ENCODE measurements at places on chromosomes 6 and 20. TPM values are rescaled to one million over a fixed set of nuclear protein-coding genes. Genes with fewer than 3 reads are reported as not detected.

DNA sequence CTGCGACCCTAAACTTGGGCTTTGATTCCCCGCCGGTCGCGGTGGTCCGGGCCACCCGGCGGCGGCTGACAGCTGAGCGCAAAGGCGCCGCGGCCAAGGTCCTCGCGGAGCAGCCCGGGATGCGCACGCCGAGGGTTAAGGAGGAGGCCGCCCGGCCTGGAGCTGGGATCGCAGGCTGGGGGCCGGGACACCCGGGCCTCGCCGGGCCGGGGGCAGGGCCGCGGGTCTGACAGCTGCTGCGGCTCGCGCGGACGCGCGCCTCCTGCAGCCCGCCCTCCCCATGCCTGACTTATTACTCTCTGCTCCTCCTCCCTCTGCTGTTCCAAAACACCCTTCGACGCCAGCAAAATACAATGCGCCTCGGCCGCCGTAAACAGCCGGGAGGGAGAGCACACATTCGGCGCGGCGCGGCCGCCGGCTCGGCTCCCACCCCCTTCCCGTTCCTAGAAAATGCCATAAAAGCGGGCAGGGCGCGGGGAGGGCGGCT, 746 bp downstream of the BACH2 start:
- DNase-seq = no peak

- no peak for DNase-seq
Observed at GRCh38 chr6:110188791-110189190, 8.6 kb downstream of the CDC40 start.

DNA sequence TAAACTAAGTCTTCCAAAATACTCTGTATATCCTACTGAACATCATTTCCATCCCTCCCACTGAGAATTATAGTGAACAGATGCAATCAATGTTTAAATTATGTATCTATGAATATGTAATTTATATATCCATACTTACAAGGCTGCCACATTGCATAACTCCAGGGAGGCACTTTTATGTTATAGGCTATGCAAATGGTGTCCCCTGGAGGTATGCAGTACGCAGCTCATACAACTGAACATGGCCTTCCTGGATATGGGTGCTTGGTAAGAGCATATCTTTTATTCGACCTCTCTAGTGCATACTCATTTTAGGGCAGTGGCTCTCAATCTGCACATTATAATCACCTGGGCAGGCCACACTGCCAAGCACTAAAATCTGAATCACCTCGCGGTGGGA, 127.3 kb downstream of the BANF2 start:
- no peak for DNase-seq

GRCh38 chr6:89200706-89201215, 16.4 kb downstream of the GABRR1 start:
- DNase-seq = no peak

GRCh38 chr6:108627692-108628550, 67.2 kb downstream of the FOXO3 start:
- DNase-seq = no peak

DNA sequence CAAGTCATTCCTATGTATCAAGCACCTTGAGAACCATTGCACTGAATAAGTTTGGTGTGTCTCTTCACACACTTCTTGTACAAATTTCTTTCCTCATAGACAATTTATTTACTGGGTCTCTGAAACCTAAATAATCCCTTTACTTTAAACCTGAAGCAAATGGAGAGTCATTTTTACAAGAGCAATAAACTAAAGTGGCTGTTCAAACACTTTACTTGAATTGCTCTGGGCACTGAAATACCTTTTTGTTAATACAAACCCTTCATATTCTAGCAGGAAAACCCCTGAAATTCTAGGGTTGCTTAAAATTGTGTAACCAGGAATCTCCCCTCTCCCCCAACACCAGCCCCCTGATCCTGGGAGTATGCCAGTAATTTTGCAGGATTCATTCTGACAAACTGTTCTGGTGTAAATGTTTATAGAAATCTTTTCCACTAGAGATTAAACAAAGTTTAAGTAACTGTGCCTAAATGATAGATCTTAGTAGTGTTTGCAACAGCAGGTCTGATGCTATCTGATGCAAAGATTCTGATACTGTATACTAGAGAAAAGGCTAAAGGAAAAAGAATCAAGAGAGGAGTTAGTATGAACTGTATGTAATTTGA, 13.4 kb downstream of the RSPO3 start:
- no peak for DNase-seq

DNA sequence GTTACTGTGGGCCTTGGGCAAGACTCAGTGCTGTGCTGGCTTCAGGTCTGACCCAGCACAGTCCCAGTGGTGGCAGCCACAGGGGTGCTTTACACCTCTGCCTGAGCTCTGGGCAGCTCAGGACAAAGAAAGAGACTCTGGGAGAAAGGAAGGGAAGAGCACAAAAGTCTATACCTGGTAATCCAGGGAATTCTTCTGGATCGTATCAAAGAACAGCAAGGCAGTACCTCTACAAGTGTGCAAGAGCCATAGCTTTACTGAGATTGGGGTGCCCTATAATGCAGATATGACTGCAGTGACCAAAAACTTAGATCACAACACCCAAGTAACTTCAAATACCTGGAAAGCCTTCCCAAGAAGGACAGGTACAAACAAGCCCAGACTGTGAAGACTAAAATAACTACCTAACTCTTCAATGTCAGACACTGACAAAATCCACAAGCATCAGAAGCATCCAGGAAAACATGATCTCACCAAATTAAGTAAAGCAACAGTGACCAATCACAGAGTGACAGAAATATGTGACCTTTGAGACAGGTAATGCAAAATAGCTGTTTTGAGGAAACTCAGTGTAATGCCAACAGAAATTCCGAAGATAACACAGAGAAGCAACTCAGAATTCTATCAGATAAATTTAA, 47.9 kb upstream of the LIN28B start:
- no peak for DNase-seq

DNA sequence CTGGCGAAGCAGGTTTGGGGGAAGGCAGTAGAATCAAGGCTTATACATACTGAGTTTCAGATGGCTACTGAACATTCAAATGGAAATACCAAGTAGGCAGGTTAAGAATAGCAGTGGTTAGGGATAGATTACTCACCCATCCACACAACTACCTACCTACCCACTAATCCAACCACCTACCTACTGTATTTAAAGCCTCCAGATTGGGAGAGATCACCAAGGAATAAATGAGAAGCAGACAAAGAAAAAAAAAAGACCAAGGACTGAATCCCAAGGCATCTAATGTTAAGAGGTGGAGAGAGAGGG, 68.3 kb upstream of the SMIM29 start:
- no peak for DNase-seq

GRCh38 chr6:18457065-18457737, 70.1 kb downstream of the RNF144B start:
- no peak for DNase-seq

- no peak for DNase-seq
Observed at GRCh38 chr6:8054276-8054675, 9.9 kb downstream of the BLOC1S5 start.

DNA sequence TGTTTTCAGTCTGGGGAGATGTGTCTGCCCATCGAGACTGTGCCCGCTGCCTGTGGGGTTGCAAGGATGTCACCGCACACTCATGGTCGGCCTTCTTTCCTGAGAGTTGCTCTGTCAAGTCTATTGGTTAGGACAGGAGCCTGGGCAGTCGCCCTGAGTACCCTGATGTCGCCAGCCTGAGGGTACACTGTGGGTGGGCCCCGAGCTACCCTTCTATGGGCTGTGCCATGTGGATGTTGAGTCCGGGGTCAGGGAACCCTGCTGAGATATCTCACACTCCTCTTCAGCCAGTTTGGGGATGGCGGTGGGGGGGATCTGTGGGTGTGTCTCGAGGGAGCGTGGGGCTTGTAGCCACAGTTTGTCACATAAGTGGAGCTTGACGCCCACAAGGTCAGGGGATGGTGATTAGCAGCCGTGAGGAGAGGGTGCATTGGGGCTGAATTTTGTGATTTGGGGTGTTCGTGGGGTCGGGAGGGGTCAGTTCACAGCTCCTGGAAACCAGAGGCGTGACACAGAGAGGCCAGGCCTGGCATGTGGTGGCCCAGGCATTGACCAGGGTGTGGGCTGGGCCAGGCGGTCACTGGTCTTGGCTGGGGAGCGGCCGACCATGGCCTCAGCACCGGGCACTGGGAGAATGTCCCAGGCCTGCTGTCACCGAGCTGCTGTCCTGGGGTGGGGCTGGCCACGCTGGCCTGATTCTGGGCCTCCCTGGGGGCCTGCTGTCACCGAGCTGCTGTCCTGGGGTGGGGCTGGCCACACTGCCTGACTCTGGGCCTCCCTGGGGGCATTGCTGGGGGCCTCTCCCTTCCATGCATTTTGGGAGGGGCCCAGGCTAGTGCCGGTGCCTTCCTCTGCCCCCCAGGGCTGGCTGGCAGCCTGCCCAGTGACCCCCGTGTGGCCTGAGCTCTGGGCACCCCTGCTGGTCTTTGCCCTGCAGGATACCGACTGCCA, 1.6 kb upstream of the NPBWR2 start:
- DNase-seq = peak; percentile 3

The PTK6 gene
- total RNA-seq = not detected

The CST5 gene
- total RNA-seq = not detected

The MTHFD1L gene
- total RNA-seq = 10.4 TPM

- no peak for DNase-seq
Observed at GRCh38 chr6:36032261-36032660, 4.7 kb downstream of the MAPK14 start.

- DNase-seq = no peak
Observed at GRCh38 chr20:62605236-62605943, 36.9 kb upstream of the SLCO4A1 start.

DNA sequence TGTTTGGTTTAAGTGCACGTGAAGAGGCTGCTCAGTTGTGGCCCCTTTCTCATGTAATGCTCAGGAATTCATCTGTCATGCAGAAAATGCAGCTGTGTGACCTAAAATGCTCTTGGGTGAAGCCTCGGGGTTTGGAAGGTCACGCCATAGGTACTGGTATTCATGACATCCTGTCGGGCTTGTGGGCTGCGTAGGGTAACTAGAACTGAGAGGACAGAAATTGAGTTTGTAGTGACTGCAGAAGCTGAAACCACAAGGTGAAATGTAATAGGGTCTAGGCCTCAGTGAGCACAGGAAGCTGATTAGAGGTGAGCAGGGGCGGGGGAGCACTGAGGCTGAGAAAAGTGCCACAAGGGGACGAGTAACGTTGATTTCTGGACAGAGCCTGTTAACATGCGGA, 128.8 kb downstream of the SOBP start:
- no peak for DNase-seq

The CST2 gene
- total RNA-seq = not detected

DNA sequence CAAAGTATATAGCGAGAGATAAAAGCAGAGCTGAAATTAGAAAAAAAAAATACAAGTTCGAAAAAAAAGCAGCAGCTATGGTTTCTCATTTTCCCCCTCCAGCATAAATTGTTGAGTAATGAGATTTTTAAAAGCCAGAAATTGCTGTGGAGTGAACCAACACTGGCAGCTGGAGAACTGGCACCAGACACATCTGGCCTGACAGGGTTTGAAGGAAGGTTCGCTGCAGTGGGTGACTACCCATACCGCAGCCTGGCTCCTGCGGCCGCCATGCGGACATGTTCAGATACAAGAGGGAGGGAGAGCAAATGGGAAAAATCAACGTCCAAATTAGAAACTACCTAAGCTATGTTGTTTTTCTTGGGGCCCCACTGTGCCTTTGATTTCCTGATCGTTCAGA, 3.3 kb downstream of the APCDD1L start:
- no peak for DNase-seq

The PTCRA gene
- total RNA-seq = not detected

The SLC24A3 gene
- 12.9 TPM for total RNA-seq

GRCh38 chr6:39821046-39821740, 29.0 kb downstream of the DAAM2 start:
- DNase-seq = no peak
